ENCODE measurements at places on chromosomes 4 and X. TPM values are rescaled to one million over a fixed set of nuclear protein-coding genes. Genes with fewer than 3 reads are reported as not detected.

DNA sequence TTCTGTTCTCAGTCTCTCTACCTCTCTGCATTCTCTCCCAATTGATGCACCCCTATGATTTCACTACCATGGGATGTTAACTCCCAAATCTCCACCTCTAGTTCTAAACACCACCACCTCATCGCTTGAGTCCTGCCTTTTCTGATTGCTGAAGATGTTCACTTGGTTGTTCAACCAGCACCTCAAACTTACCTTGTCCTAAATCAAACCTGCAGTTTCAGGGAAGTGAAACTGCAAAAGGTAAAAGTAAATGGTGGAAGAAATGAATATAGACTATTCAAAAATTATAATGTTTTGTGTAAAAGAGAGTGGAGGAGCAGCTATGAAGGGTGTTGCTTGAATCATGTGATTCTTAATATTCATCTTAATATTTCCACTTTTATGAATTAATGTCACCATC is 91.0 kb downstream of the PDE5A start:
- no peak for DNase-seq

- no peak for DNase-seq
Measured at GRCh38 chr4:169250796-169251195, 20.0 kb downstream of the SH3RF1 start.

- peak; percentile 41 for DNase-seq
Measured at GRCh38 chrX:102345916-102346315, 93.9 kb downstream of the NXF2B start.

GRCh38 chr4:2217726-2218125 is 24.2 kb downstream of the HAUS3 start:
- no peak for DNase-seq

DNA sequence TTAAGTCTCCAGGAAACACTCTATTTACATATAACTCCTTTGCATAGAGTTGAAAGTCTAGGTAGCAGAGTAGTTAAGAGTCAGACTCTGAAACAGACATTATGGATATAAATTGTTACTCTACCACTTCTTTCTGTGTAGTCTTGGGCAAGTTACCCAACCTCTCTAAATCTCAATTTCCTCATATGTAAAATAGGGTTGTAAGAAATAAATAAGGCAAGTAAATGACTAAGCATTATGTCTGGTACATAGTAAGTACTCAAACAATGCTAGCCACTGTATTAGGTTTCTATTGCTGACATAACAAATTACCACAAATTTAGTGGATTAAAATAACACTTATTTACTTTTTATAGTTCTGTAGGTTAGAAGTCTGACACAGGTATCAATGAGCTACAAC is 394.1 kb downstream of the PRDM5 start:
- no peak for DNase-seq

GRCh38 chr4:98202907-98203306 is 58.3 kb upstream of the RAP1GDS1 start:
- no peak for DNase-seq

GRCh38 chr4:62199291-62199810 is 999.2 kb downstream of the ADGRL3 start:
- DNase-seq, result no peak

- no peak for DNase-seq
Measured at GRCh38 chr4:57191523-57192034, 81.4 kb upstream of the IGFBP7 start.

- no peak for DNase-seq
Measured at GRCh38 chr4:165864271-165864670, 8.8 kb upstream of the TLL1 start.

- DNase-seq, result no peak
Measured at GRCh38 chr4:10582059-10582686, 102.4 kb downstream of the CLNK start.

GRCh38 chrX:5916945-5917344 is 311.7 kb downstream of the NLGN4X start:
- no peak for DNase-seq

GRCh38 chr4:1485280-1485679 is 79.0 kb upstream of the NKX1-1 start:
- no peak for DNase-seq

GRCh38 chr4:147737623-147738022 is 5.7 kb downstream of the ARHGAP10 start:
- no peak for DNase-seq

- no peak for DNase-seq
Measured at GRCh38 chr4:37737466-37737865, 51.3 kb upstream of the RELL1 start.

DNA sequence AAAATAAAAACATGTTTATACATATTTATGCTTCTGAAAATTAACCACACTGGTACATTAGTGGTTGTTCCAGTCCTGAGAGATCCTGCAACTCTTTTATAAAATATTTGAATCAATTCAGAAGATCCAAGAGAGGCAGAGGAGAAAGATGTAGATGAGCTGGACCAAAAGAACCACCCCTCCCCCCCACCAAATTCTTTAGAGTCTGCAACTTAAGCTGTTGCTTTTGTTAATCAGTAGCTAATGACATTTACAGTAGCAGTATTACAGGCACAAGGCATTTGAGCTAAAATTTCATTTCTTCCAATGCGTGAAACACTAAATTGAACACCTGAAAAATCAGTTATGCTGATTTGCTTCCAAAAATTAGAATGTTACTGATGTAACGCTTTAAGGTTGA is 61.5 kb downstream of the PDK3 start:
- DNase-seq, result no peak

- DNase-seq, result no peak
Measured at GRCh38 chr4:27009539-27009938, 148.9 kb downstream of the STIM2 start.

DNA sequence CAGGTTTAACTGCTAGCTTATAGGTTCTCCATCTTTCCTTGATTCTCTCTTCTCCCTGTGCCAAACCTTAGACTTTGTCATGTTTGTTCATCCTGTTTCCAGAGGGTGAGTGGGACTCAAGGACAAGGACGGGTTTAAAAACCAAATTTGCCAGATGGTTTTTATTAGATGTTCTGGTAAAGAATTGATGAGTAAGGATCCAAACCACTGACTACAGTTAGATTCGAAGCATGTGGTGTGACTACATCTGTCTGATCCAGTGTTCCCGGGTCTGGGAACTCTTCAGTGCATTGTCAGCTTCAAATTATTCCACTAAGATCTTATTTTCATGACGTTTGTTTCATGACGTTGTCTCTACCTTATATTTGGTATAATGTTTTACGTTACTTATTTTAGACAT is 37.5 kb downstream of the MTMR1 start:
- no peak for DNase-seq

- DNase-seq, result no peak
Measured at GRCh38 chr4:145736241-145736831, 56.4 kb downstream of the C4orf51 start.

DNA sequence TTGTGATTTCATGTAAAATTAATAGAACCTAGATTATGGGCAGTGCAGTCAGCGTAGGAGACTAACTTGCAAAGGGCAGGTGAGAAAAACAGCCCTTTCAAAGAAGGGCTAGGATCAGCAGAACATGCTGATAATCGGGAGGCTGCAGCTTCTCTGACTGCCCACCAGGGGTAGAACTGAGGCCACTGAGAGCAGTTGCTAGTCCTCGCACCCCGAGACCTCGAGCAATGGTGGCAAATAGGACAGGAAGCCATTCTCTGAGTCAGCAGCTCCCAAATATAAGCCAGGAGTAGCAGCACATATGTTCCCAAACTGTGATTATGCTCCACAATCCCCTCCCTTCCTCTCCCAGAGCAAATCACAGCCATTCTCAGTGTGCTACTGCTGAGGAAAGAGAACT is 186.5 kb downstream of the MSL3 start:
- no peak for DNase-seq

The ACSL1 gene
- 18.4 TPM for total RNA-seq

The MAGEA2 gene
- not detected for total RNA-seq

The SYP gene
- total RNA-seq, result 0.65 TPM

The ARR3 gene
- not detected for total RNA-seq

The MAGEA11 gene
- not detected for total RNA-seq

The RHOXF1 gene
- total RNA-seq, result not detected

The CNGA1 gene
- total RNA-seq, result not detected

The GCNA gene
- 2.5 TPM for total RNA-seq

The ABLIM2 gene
- 1.6 TPM for total RNA-seq

The ELOVL6 gene
- total RNA-seq, result 1.4 TPM

The F9 gene
- not detected for total RNA-seq

The SLC34A2 gene
- not detected for total RNA-seq

The NLRP2B gene
- not detected for total RNA-seq
